ENCODE measurements at places on chromosomes 12 and 14. TPM values are rescaled to one million over a fixed set of nuclear protein-coding genes. Genes with fewer than 3 reads are reported as not detected.

Gene DTD2
- 47.7 TPM for total RNA-seq

Gene P2RX2
- total RNA-seq = not detected

Gene HVCN1
- total RNA-seq = 1.5 TPM

Gene EFS
- total RNA-seq = 0.59 TPM

Gene AKAP3
- total RNA-seq = 1.1 TPM

Gene DAO
- total RNA-seq = not detected

Gene CABP1
- 0.37 TPM for total RNA-seq

Gene DLK1
- total RNA-seq = not detected

Gene RASSF9
- total RNA-seq = 0.20 TPM

Gene ACOT4
- total RNA-seq = 0.73 TPM

Gene C14orf132
- total RNA-seq = 15.8 TPM

Gene AEBP2
- total RNA-seq = 11.4 TPM

Gene NDUFB1
- 202 TPM for total RNA-seq

Gene CLEC4A
- total RNA-seq = not detected

Gene LMBR1L
- total RNA-seq = 41.8 TPM

Gene MGP
- total RNA-seq = 0.73 TPM

Gene NANOG
- total RNA-seq = not detected

Gene FGD4
- 7.0 TPM for total RNA-seq

Gene BICDL1
- total RNA-seq = not detected

Gene ANO4
- total RNA-seq = 4.3 TPM

Gene GPR84
- total RNA-seq = not detected

Gene OSGEP
- total RNA-seq = 43.0 TPM

Gene KRT6C
- not detected for total RNA-seq

Gene A2M
- 1.2 TPM for total RNA-seq

Gene ADAM21
- total RNA-seq = 0.39 TPM

Gene HOXC6
- 3.7 TPM for total RNA-seq

Gene AKAP6
- 25.0 TPM for total RNA-seq

Gene BRF1
- total RNA-seq = 40.1 TPM

Gene PRB3
- total RNA-seq = not detected

Gene PIK3C2G
- total RNA-seq = not detected

Gene LHX5
- not detected for total RNA-seq

Gene PROX2
- not detected for total RNA-seq

Gene OVCH1
- 0.98 TPM for total RNA-seq

Gene PTCSC3
- not detected for total RNA-seq

All from subcutaneous preadipocyte (primary cell).